ENCODE measurements at places on chromosomes 12 and 14.

DNA sequence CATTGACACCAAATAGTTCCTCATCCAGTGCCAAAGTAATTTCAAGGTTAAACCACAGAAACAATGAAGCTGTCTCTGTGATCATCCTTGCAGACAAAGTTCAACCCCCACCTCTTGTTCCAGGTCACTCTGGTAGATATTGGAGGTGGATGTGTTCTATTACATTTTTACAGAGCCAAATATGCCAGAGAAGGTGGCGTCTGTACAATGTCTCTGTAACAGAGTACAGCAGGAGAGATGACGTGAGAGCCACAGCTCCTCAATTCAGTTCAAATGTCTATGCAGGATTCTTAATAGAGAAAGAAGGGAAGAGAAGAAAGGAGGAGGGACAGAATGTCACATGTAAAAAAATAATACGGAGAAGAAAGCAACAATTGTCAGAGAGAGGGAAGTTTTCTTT, 268.3 kb upstream of the OR4E1 start:
- no peak for DNase-seq

GRCh38 chr12:75862692-75863471, 168.7 kb downstream of the PHLDA1 start:
- DNase-seq = no peak

DNA sequence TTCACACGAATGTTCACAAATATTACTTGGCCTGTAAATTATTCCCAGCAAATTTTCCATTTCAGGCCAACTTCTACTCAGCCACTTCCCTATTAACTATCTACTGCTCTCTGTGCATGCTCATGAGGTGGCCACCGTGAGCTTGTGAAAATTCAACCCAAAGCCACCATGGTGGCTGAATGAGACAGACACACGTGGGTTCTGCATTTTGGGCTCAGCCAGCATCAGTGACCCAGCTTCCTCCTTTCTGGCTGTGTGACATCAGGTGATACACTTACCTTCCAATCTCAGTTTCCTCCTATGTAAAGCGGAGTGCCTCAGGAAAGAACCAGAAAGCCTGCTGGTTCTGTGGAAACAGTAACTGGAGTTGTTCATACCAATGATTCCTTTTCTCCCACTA, 175.8 kb downstream of the FOXN3 start:
- no peak for DNase-seq

GRCh38 chr14:19917243-19917642, 3.2 kb upstream of the OR4K5 start:
- DNase-seq = no peak

GRCh38 chr12:55850401-55850800, 7.7 kb upstream of the MMP19 start:
- no peak for DNase-seq

- DNase-seq = no peak
These were observed 123.5 kb downstream of the TTC8 start for GRCh38 chr14:88947646-88948598.

DNA sequence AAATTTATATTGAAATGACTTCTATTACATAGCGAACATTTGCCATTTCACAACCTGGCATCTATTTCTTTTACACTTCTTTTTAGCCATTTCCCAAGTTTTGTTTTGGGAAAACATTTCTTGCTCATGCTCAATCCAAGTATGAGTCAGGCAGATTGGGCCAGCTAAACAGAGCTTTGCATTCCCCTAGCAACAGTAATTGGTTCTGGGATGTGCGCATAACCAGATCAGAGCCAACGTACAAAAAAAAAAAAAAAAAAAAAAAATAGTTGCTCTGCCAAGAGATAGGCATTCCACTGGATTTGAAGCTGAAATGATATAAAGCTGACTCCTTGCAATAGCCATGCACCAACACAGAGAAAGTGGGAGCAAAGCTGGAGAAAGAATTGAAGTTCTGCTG, 37.5 kb downstream of the PLCZ1 start:
- DNase-seq = no peak

DNA sequence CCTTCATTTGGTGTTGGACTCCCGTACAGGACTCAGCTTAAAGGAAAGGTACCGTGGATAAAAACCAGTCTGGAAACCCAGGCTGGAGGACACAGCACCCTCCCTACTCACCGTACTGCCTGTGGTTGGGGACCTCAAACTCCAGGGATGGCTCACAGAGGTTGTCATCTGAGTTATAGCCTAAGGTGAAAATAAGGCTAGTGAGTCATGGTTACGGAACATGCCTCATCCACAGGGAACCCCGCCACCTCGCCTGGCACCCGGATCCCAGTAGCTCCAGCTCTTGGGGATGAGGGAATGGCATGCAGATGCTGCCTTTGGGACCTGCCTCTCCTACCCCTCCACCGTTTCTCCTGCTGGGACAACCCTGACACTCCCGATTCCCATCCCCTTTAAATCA, 36.8 kb upstream of the GPR68 start:
- no peak for DNase-seq

GRCh38 chr14:68967459-68967940, 11.6 kb downstream of the ACTN1 start:
- DNase-seq = no peak

GRCh38 chr14:71449316-71450055, 482.7 kb upstream of the RGS6 start:
- no peak for DNase-seq

DNA sequence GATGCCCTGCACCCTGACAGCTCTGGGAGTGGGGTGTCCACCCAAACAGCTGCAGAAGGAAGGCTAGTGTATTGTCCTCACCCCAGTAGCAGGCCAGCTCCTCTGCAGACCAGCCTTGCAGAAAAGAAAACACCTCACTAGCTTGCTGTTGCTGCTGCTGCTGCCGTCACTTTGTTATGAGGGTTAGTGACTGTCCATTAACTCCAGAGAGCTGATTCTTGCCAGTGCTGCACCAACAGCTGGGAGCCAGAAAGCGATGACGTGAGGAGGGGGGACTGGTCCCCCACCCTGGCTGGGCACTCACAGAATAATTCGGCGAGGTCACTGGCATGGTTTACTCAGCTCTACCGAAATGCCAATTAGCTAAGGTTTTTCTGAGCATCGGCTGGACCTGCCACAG, 2.8 kb downstream of the SYNDIG1L start:
- no peak for DNase-seq
